Cerebellum (tissue), 4 donors: ENCODE measurements at places on chromosomes 11 and 22.

DNA sequence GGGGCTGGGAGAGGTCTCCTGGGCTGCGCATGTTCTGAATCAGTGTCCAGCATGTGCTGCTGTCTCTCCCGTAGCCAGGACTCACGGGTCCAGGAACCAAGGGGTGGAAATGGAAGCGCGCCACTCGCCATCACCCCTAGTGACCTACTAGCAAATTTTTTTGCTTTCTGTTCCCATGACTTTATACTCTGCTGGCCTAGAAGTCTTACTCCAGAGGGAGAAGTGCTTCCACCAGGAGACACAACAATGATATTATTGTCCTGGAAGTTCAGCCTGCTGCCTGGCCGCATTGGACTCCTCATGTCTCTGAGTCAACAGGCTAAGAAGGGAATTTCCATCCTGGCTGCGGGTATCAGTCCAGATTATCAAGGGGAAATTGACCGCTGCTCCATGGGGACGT lies 729.7 kb downstream of the BRD1 start:
- no peak for DNase-seq

DNA sequence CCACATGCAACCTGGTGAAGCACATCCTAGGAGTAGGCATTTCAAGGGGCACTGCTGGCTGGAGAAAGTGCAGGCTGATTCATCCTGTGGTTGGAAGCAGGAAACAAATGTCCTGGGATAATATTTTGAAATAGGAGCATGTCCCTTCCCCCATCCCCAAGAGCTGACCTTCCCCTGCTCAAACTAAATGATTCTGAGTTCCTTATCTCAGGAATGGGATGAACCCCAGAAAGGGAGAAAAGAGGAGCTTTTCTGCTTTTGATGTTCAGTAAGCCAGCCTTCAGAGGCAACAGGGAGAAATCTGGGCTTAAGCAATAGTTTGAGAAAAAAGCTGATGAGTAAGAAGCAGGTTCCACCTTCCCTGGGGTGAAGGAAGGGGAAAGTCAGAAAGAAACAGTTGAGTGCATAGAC lies 19.5 kb upstream of the SPON1 start:
- no peak for DNase-seq

DNA sequence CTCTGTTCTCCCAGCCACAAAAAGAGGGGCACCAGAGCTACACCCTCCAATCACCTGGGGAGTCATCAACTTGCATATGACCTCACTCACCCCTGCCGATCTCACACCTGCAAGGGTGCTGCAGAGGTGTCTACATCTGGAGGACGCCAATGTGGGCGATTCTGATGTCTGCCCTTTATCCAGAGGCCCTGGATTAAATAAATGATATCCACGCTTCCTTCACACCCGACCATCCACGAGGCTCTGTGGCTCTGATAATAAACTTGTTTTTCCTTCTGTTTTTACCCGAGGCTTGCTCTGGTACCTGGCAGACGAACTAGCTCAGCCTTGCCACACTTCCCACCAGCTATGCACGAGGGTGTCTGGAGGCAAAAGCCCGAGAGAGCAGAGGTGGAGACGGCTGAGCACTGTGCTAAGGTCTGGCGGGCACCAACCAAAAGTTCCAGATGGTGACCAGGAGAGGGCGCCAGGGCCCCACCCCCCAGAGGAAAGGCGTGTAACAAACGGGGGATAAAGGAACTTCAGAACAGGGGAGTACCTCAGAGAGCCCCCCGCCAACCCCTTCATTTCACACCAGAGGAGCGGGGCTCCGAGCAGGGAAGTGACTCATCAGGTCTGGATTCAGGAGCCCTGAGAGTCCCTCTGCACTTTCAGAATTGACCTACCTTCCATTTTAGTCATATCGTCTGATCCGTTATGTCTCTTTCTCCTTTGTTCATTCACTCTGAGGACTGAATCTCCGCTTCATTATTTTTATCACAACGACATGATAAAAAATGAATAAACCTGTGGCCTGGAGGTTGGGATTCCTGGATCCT lies 13.5 kb downstream of the SCN3B start:
- peak; percentile 54 for DNase-seq

DNA sequence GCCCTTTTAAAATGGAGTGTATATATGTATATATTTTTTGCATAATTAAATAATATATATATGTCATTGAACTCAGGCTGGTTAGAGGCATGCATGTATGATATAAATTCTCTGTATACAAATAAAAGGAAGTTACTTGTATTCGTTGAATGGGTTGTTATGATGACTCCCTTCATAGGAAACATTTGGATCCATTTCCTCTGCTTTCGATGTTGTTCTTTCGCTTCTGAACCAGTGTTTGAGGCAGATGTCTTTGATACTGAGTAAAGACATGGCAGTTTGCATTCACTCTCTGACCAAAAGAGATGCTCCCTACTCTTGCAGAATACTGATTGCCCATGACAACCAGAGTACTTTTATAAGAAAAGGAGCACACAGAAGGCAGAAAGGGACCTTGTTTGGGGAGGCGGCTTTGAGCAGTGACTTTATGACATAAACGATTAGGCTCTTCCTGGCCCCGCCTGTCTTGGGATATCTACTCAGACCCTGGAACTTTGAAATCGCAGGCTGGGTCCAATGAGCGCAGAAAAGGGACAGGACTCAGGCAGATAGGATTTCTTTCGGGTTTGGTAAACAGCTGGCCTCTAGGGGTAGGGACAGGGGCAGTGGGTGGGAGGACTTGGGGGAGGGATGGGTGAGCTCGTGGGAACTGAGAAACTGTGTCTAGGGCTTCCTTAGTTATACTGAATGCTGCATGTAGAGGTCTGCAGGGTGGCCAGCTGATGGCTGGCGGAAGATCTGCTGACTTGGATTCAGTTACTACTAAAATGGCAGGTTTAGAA lies 23.2 kb downstream of the TIMP3 start:
- DNase-seq: no peak

GRCh38 chr22:24697621-24698082 lies 76.9 kb downstream of the PIWIL3 start:
- no peak for DNase-seq

DNA sequence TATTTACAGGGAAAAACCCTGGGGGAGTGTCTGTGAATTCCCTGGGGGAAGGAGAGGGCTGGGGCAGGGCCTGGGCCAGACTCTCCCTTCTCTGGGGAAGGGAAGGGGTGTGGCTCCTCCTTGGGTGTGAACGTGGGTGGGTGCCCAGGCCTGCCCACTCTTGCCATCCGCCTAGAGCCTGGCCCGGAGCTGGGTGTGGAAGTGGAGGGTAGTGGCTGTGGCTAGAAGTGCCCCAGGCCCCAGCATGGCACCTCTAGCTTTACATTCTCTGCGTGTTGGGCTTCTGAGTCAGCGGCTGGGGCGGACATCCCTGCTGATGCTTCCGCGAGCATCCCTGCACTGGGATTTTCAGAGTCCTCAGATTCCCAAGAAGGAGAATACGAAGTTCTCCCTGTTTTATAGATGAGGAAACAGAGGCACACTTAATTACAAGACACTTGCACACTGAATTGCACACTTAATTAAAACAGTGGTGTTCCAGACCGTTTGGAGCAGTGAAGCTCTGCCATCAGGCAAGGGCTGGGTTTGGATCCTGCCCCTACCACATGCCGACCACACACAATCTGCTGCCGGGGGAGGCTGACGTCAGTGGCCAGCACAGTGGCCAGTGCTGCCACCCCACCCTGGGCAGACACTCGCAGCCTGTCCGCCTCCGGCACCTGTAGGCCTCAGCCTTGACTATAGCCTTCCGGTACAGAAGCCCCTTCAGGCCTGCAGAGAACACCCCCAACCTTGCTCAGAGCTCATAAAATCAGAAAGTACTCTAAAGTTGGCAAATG lies 7.6 kb downstream of the BAD start:
- DNase-seq: peak; percentile 81

DNA sequence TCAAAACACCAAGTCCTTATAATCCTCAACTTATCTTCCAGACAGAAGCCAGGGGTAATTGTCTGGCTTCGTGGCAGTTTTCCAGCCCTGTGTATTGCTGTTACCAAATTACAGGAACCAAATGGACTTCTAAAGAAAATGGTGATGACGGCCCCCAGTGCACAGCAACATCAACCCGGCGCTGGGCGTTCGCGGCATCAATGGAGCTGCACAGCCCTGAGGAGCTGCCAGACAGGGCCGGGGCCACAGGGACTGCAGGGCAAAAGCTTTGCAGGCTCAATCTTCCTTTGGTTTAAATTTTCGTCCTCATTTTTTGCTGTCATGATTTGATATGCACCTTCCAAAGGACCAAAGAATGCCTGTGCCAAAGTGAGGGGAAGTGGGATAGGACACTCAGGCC lies 292.5 kb downstream of the BRD1 start:
- no peak for DNase-seq

DNA sequence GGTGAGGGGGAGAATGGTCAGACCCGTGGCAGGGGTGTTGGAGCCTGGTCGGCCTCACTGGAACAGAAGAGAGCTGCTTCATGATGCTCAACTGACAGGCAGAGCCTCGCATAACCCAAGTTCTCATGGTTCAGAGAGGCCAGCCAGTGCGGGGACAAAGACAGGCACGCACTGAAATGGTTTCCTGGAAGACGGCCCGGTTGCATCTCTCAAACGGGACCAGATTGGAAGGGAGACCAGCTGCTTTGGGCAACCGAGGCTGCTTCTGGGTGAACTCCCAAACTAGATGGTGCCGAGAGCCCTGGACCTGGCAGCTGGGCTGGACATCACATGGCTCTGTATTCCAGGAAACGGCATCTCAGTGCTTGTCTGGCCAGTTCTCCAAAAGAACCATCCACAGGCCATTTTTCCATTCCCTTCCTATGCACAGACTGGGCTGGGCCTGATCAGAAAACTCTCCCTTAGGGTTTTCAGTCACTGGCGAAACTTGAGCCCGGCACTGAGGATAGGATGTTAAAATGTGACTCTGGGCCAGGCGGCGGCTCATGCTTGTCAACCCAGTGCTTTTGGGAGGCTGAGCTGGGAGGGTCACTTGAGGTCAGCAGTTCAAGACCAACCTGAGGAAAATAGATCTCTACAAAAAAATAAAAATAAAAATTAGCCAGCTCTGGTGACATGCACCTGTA lies 80.1 kb upstream of the PRODH start:
- no peak for DNase-seq

DNA sequence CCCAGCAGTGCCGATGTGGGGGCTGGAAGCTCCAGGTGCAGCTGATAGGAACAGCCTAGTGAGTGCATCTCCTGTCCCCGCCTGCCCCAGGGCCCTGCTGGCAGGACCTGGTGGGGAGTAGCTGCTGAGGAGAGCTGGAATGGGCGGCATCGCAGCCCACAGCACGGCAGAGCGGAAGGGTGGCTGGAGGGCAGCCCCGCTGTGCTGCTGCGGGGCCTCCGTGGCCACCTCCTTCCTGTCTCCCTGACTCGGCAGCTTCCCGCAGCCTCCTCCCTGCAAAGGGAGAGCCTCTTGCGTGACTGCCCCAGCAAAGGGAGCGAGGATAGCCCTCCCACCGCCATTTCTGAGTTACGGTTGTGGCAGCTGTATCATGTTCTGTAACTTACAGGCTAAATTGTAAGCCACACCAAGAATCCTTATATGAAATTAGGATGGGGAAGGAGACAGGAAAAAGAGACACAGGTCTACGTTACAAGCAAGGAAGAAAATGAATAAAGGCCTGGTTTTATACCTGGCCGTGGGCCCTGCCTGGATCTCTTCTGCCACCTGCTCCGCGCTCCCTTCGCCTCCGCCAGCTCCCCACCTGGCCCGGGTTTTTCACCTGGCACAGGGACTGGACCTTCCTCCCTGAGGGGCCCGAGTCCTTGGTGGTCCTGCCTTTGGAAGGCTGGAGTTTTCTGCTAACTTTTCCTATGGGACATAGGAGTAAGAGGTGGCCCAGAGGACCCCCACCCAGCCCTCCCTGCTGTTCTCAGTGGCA lies 10.0 kb downstream of the TPCN2 start:
- peak; percentile 49 for DNase-seq

DNA sequence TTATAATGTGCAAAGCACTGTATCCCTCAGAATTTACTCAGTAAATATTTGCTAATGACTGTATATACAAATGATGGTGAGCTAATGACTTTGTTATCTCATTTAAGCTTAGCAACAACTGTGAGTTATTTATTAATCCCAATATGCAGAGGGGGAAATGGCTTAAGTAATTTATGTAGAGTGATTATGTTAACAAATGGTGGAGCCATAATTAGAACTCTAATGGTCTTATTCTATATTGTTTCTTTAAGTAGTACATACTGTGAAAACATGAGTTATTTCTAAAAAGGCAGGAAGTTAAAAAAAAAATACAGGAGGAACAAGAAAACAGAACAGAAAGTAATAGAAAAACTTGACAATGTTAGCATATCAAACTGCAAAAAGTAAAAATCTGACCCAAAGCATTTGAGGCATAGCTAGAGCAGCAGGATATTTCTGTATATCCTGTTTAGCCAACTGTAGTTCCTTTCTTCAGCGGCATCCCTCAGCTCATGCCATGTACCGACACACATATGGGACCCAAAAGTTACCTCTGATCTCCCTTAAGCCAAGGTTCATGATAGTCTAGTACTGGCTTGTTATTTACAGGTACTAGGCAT lies 94.2 kb downstream of the FCHSD2 start:
- no peak for DNase-seq

GRCh38 chr11:71294846-71295600 lies 42.6 kb upstream of the SHANK2 start:
- DNase-seq: no peak

DNA sequence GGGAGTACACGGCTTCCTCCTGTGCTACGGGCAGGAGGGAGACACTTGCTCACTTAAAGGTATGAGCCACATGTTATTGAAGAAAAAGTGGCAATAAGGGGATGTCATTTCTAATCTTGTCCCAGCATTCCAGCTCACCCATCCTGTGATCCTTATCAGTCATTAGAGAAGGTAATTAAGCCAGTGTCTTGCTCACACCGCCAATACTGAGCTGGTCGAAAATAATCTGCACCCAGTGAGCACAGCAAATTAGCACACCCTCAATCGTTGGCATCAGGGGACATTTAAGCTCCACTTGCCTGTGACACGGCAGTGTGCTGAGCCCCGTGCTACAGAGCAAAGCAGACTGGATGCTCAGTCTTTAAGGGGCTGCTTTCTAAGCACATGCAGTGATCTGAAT lies 510.7 kb downstream of the OPCML start:
- DNase-seq: no peak

- no peak for DNase-seq
Observed at GRCh38 chr22:30033901-30034300, 46.4 kb upstream of the HORMAD2 start.

DNA sequence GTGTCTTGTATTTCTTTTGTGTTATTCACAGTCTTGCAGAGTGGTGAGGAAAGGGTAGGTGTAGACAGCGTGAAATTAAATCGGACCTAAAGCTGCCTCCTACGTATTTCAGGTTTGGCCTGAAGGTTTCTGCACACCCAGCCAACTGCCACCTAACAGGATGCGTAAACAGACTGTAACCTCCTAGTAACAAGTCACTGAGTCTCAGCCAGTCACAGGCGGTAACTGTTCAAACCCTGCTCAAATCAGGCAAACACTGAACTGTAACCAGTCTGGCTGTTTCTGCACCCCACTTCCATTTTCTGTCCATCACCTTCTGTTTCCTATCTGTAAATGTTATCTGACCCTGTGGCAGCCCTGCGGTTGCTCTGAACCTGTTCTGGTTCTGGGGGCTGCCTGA lies 87.1 kb downstream of the ADAMTS15 start:
- no peak for DNase-seq

DNA sequence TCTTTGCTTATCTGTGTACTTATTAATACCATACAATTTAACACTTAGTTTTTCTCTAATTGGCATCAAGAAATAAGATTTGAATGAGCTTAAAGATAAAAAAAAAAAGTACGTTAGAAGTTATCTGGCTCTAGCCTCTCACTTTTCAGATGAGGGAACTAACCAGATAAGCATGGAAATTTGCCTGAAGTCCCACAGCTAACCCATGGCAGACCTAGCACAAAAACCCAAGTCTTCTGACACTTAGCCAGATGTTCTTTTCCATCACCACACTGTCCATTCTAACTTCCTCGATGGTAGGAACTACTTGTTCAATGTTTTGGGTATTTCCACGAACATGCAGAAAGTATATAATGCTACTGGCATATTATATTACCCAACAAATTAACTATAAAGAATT lies 7.4 kb upstream of the SOX6 start:
- DNase-seq: no peak
